Occipital lobe (tissue), 3 donors: ENCODE measurements at places on chromosomes 5 and 9. TPM values are rescaled to one million over a fixed set of nuclear protein-coding genes. Genes with fewer than 3 reads are reported as not detected.

GRCh38 chr5:58286741-58287140, 173.1 kb downstream of the PLK2 start:
- DNase-seq, result no peak

DNA sequence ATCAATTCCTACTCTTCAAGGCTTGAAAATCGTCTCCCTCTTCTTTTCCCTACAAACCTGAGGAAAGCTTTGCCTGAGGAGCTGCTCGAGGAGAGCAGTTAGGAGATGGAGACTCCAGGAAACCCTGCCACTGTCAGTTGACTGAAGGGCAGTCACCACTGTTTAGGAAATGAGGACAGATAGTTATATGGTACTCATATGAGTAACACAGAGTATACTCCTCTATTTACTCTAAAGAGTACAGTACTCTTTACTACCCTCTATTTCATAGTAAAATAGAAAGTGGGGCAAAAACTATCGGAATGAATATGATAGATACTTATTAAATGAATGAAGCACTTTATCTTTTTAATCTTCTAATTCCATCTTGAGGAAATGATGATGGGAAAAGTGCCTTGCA, 115.8 kb downstream of the MAPKAP1 start:
- no peak for DNase-seq

DNA sequence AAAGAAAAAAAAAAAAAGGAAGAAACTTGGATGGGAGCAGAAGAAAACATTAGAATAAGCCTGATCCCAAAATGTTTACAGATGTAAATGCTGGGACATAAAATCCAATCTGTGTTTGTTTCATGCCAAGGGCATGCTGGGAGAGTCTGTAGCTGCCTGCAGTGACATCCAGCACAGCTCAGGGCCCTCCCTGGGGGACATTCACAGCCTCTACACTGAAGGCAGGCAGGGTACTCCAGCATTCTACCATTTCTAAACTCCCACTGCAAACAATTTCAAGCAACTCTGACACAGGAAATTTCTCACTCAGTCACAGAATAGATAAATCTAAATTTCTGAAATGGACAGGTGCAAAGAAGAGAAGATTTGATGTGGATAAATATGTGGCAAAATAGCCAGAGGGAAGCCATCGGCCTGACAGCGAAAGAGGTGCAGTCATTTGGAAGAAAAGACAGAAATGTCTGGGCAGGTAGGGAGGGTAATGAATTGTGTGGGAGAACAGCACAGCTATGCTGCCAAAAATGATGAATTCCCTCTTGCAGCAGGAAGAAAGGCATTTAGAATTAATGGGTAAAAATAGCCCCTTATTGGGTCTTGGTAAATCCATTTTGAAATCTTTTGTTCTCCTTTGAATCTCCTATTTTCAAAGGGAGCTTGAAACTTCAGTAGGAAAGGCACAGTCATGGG, 199.4 kb downstream of the MED10 start:
- DNase-seq, result no peak

The RIGI gene
- total RNA-seq, result 10.9 TPM

The F2RL2 gene
- 0.31 TPM for total RNA-seq

The DMRT3 gene
- total RNA-seq, result 0.16 TPM

DNA sequence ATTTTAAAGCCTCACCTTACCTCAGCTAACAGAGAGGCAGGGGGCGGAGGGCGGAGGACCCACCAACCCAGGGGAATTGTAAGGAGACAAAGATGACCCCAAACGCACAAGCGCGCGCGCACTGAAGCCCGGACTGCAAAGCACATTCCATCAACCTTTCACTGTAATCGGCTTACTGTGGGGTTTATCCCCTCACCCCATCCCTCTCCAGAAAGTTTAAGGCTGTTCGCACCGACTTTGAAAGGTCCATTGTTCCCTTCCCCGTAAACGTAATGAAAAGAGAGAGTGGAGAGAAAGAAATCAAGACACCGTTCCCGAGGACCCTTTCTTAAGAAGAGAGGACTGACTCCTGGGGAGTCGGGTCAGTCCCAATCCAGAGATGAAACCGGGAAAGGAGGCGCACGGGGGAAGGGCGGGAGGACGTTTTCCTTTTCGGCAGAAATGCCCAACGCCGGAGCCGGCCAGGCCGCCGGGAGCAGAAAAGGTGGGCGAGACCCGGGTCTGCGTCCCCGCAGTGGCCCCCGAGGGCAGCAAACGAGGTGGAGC, 464 bp downstream of the CEMIP2 start:
- DNase-seq, result no peak

GRCh38 chr5:42854795-42855194, 43.1 kb upstream of the SELENOP start:
- no peak for DNase-seq

DNA sequence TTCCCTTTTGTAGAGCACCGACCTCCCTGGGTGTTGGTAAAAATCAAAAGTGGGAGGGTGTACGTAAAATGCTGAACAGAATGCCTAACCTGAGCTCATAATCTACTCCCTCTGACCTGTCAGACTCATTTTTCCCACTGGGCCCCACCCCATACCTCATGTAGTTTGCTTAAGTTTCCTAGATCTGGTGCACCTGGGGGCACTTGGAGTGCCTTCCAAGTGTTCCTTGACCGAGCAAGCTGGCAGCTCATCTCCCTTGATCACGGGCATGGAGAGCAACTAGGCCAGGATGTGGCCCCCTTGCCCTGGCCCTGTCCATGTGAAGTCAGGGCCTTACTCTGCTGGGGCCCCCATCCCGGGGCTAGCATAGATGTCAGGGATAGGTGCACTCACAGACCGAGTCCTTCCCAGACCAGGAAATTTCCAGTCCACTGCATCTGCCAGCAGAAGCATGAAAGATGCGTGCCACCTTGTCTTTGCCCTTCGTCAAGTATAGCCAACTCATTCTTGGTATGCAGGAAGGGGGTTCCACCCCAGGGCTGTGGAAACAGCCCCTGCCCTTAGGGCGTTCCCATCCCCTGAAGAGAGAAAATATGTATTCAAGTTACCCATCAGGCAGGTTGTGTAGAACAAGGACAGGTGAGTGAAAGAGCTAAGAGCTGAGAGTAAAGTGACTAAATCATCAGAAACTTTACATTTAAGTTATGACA, 41.9 kb downstream of the SLC22A5 start:
- no peak for DNase-seq

DNA sequence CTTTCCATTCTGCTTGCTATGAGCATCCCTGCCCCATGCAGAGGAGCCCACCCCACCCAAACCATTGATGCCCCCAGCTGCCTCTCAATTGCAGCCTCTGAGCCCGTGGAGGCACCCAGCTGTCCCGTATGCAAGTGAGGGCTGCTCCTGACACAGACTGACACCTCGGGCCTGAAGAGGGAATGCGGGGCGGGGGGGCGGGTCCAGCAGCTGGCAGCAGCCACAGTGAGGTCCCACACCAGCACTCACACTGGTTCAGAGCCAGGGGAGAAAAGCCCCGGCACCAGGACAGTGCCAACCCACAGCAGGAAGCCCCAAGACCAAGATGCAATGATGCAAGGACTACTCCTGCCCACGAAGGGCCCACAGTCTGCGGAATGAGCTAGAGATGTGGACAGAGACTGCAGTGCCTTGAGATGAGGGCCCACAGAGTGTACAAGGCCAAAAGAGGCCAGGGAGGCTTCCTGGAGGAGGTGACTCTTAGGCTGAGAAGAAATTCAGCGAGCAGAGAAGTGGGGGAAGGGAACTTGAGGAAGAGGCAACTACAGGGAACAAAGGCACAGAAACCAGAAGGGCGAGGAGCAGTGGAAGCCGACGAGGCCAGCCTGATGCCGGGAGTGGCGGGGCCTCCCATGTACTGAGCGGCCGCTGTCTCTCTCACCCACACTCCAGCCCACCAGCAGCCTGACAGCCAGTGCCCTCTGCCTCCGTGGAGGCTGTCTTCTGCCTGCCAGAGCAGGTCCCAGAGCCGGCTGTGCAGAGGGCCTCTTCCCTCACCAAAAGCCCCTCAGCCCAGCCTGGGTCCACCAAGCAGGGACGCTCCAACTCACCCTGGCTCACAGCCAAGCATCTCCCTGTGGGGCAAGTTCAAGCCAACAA, 9.2 kb downstream of the EEIG1 start:
- peak; percentile 85 for DNase-seq

GRCh38 chr5:43301653-43302091, 11.5 kb downstream of the HMGCS1 start:
- DNase-seq, result no peak

The RAD50 gene
- 39.3 TPM for total RNA-seq

GRCh38 chr5:160852049-160852448, at the start of gene ATP10B:
Gene ATP10B, minus strand, starts transcription at chr5:160852211. Its CDS starts 164,137 bp downstream, at chr5:160688074.
- no peak for DNase-seq

The PHF24 gene
- total RNA-seq, result 25.6 TPM

DNA sequence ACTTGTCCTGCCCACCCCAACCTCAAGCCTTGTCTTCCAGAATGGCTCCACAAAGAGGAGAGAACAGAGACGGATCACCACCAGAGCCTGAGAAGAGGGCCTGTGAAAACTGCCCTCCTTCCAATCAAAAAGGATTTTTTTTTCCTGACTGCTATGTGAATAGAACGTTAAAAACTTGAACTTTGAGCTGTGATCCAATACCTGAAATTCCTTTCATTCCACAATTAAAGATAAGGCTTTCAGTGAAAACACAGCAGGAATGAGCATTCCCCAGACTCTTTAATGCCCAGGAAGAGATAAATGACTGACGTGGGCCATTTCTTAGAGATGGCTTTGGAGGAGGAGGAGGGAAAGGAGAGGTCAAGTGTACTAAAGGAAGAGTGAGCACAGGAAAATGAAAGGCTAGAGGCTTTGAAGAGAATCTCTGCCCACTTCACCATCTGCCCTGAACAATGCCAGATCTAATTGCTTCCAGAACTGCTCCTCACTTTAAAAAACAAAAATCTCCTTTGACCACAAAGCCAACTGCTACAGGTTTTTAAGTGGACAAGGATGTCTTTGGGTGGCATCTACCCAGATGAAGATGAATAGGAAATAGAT, 177.9 kb upstream of the MAP3K1 start:
- DNase-seq, result no peak

GRCh38 chr9:26148128-26148527, 469.9 kb upstream of the TUSC1 start:
- no peak for DNase-seq

- DNase-seq, result no peak
These were observed 80.0 kb downstream of the TMEM161B start for GRCh38 chr5:88188458-88189132.

The LRRC8A gene
- total RNA-seq, result 20.4 TPM

The FCN2 gene
- total RNA-seq, result not detected

The KIF4B gene
- total RNA-seq, result 0.16 TPM

GRCh38 chr9:15249981-15250380, 57.0 kb downstream of the TTC39B start:
- DNase-seq, result peak; percentile 32

DNA sequence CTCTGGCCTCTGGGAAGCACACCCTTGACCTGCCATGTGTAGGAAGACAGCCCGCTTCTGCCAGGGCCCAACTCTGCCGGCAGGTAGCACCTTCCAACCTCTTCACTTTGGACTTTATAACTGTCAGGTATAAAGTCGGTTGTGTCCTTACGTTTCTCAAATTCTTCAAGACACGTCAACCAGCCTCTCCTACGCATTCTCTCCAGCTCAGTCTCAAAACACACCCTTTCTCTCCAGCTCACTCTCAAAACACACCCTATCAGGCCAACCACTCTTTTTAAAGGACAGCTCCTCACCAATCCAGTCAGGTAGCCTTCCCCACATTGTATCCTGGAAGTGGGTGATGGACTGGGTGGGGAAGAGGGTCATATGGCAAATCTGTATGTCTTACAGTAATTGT, 13.5 kb downstream of the FXN start:
- DNase-seq, result no peak

The NSMF gene
- total RNA-seq, result 35.7 TPM

DNA sequence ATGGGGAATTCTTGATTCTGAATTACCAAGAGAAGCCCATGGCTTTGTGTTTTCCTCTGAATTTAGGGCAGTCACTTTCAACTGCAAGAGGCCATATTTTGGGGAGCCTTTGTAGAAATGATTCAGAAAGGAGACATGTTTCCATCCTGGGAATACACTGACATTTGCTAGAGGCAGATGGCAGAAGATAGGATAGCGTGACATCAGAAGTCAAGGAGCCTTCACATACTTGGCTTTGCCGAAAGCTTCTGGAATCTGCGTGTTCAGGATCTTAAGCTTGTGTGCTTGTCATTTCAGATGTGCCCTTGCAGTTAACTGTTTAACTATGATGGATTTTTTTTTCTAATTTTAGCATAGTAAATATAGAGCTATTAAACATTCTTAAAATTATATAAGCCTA, 296.2 kb downstream of the ARHGEF28 start:
- no peak for DNase-seq

The ADAMTS13 gene
- total RNA-seq, result 2.2 TPM

GRCh38 chr9:74414325-74414724, 82.8 kb upstream of the RORB start:
- no peak for DNase-seq

- DNase-seq, result no peak
These were observed 51.7 kb downstream of the CPLANE1 start for GRCh38 chr5:37197340-37198050.

The PCDHGA2 gene
- 6.9 TPM for total RNA-seq

- DNase-seq, result no peak
These were observed 101.2 kb downstream of the TTC39B start for GRCh38 chr9:15205632-15206420.

GRCh38 chr5:81972492-81972783, 615 bp downstream of the ATG10 start:
- no peak for DNase-seq

- no peak for DNase-seq
These were observed 11.8 kb downstream of the TBC1D9B start for GRCh38 chr5:179895861-179896260.

DNA sequence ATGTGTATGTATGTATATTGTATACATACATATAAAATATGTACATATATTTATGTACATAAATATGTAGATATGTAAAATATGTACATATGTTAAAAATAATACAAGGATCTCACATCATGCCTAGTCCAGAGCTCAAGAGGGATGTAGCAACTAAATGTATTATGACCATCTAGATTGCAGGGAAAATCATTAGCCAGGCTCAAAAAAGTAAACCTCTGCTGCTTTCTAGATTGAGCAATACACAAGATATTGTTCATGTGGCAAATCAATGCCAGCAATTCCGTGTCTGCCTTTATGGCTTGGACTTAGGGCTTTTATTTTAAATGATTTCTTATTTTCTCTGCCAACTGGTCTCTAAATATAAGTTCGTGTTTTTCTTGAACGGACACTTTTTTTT, 65.2 kb downstream of the RAI14 start:
- no peak for DNase-seq

GRCh38 chr5:143011585-143011984, 241.4 kb downstream of the ARHGAP26 start:
- DNase-seq, result no peak

The CLIC3 gene
- 0.31 TPM for total RNA-seq
